ENCODE measurements at places on chromosomes 12 and 14. TPM values are rescaled to one million over a fixed set of nuclear protein-coding genes. Genes with fewer than 3 reads are reported as not detected.

DNA sequence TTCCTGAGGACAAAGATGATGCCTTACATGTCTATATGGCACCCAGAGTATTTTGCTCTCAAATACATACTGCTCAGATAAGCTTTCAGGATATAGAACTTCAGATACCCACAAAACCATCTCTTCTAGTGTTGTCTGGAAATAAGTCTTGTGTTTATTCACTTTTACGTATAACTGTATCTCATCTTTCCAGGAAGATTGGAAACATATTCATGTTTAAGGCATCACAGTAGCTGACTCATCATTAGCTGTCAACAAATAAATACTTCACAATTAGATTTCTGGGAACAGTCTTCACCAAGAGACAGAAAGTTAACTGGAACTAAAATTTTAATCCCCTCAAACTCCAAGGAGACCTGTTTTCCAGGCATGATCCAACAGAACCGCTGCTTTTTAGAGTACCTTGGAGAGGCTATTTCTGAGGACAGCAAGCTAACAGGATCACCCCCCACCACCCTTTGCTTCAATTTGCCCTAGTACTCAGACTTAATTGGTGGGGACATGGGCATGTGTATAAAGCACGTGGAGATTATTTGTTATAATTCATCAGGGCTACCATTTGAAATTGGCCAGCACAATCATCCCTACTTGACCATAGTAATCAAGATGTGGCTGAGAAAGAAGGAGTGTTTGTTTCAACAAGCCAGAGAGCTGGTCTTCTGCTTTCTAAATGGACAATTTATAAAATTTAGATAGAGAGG is 129.3 kb upstream of the HIF1A start:
- no peak for DNase-seq

Gene RAD51AP1
- polyA plus RNA-seq: 32.9 TPM

DNA sequence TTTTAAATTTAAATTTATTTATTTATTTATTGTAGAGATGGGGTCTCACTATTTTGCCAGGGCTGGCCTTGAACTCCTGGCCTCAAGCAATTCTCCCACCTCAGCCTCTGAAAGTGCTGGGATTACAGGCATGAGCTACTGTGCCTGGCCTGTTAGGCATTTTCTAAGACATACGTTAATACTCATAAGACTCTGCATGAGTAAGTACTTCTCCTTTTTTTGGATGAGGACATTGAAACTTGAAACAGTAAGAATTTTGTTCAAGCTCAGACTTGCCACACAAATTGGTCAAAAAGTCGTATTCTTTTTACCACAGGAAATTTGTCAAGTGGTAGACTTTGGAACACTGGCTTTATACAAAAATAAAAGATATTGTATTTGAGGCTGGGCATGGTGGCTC is 187.4 kb upstream of the RASSF8 start:
- DNase-seq: no peak

Gene OASL
- 0.19 TPM for polyA plus RNA-seq

- DNase-seq: no peak
These were observed 92.3 kb upstream of the SCAF11 start for GRCh38 chr12:46082490-46083200.

DNA sequence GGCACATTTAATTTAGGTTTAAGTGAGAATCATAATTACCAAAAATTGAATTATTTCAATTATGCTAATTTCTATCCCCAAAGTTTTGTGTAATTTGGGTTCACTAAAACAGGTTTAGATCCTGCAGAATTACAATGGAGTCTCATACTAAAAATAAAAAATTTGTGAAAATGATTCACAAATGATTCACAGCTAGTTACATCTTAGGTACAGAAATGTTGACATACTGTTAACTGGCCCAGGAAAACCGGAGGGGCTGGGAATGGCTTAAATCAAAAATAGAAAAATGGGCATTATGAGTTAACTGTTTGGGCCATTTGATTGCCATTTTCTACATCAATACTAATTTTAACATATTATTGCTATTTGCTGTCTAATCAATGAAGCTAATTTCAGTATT is 76.1 kb downstream of the RMST start:
- DNase-seq: no peak

- no peak for DNase-seq
These were observed 1.0 kb downstream of the ATXN7L3B start for GRCh38 chr12:74538491-74539258.

GRCh38 chr12:46547421-46548354 is 175.1 kb upstream of the SLC38A2 start:
- DNase-seq: no peak

Gene APOF
- polyA plus RNA-seq: 0.11 TPM

Gene NTN4
- polyA plus RNA-seq: 101 TPM

DNA sequence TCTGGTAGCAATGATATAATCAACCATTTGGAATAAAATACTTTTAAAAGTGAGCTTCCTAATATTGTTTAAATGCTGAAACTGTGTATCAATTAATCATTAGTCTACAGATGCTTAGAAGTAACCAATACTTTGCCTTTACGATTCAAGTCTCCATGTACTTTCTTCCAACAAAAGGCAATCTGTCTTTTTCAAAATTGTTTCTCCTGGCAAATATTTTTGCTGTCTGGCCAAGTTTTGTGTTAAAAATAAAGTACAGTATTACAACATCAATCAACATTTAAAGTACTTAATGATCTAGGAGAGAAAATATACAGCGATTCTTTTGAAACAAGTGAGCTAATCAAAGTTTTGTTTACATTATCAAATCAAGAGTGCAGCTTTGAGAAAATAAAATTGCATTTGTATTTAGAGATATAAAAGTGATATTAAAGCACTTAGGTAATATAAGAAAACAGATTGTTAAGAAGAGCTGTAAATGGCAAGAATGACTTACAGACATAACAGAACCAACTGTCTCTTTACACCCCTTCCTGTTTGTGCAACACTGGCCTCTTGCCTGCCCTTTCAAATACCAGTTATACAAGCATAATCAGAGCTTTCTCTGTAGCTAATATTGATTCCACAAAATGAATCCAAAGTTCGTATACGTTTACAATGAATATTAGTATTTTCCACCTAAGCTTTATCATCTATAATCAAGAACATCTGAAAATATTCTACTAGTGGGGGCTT is 38.2 kb upstream of the FBLN5 start:
- DNase-seq: no peak

DNA sequence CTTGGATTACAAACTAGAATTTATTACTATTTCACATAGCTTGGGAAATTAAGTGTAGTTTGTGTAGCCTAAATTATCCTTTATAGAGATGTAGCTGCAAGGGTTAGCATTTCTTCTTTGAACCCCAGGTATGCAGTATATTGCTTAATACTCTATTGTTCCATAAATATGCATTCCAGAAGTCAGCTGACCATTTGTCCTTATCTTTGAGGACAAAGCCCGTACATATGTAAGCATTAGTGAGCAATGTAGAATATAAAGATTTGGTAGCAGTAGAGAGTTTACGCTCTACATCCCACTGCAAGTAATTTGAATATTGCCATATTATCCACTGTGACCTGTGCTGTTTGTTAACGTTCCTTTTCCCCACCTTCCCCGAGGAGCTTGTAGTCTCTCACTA is 26.9 kb downstream of the PPM1A start:
- DNase-seq: no peak

GRCh38 chr14:76938092-76938500 is 90.4 kb downstream of the IRF2BPL start:
- DNase-seq: no peak

GRCh38 chr14:22489244-22489545 is 99.8 kb downstream of the DAD1 start:
- DNase-seq: no peak

Gene SERPINA10
- 0.12 TPM for polyA plus RNA-seq

Gene GYS2
- not detected for polyA plus RNA-seq

DNA sequence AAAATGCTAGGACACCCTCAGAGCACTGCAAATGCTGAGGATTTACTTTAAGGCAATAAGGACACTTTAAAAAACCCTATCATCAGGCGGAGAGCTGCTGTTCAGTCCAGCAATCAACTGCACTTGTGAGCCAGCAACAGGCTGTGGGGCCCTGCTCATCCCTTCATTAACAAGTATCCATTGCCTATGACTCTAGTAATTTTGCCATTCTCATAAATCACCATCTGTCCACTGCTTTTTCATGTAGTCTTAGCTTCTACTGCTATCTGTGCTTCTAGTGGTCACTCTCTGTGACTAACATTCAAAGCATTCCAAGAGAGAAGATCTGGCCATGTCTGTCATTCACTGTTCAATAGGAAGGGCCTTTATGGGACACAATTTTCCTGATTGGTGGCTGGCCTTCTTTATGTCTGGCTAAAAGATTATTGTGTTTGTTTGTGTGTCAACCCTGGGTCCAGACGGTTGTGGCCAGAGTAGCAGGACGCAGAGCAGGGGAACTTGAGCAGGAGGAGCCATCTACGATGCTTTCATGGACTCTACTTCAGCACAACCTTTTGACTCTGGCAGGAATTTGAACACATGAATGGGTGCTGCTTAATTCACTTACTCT is 3.6 kb upstream of the KRAS start:
- DNase-seq: no peak

Gene YAF2
- polyA plus RNA-seq: 23.7 TPM

GRCh38 chr12:93019975-93020630 is 91.0 kb upstream of the EEA1 start:
- no peak for DNase-seq

GRCh38 chr12:47087088-47087688 is 7.4 kb upstream of the AMIGO2 start:
- DNase-seq: no peak

GRCh38 chr12:8596561-8596960 is 16.1 kb downstream of the AICDA start:
- no peak for DNase-seq

GRCh38 chr14:35480119-35480769 is 53.7 kb upstream of the INSM2 start:
- DNase-seq: no peak

- DNase-seq: no peak
These were observed 61.6 kb downstream of the CAPZA3 start for GRCh38 chr12:18799561-18799960.

Gene SYNE2
- polyA plus RNA-seq: 122 TPM

Gene MAGOHB
- polyA plus RNA-seq: 45.6 TPM

Gene SRRM4
- 0.03 TPM for polyA plus RNA-seq

- no peak for DNase-seq
These were observed 462.2 kb downstream of the LRIG3 start for GRCh38 chr12:58458102-58458501.

Gene ALX1
- polyA plus RNA-seq: 37.8 TPM

GRCh38 chr12:20404576-20405346 is 36.4 kb downstream of the PDE3A start:
- no peak for DNase-seq

GRCh38 chr12:112322882-112323547 is 59.2 kb downstream of the HECTD4 start:
- DNase-seq: no peak

Gene SPTB
- polyA plus RNA-seq: 11.0 TPM

GRCh38 chr12:102571889-102572288 is 91.5 kb upstream of the IGF1 start:
- DNase-seq: no peak

DNA sequence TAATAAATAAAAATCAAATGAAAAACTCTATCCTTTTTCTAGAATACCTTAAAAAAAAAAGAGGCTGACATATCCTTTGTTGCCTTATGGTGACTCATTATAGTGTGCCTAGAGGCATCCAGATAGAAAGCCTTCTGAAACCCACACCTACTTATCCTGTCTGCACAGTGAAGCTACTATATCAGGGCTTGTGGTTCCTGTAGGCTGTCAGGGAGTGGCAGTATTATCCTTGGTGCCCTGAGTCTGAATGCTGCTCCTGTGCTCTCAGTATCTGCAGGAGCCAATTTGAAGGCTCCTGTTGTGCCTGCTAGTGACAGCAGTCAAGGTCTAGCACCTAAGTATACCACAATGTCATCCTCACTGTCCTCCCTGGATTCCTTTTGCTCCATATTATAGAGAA is 168.4 kb upstream of the AVPR1A start:
- DNase-seq: no peak

Gene AEBP2
- 61.2 TPM for polyA plus RNA-seq

GRCh38 chr12:6345319-6346091 is 3.6 kb upstream of the TNFRSF1A start:
- no peak for DNase-seq

DNA sequence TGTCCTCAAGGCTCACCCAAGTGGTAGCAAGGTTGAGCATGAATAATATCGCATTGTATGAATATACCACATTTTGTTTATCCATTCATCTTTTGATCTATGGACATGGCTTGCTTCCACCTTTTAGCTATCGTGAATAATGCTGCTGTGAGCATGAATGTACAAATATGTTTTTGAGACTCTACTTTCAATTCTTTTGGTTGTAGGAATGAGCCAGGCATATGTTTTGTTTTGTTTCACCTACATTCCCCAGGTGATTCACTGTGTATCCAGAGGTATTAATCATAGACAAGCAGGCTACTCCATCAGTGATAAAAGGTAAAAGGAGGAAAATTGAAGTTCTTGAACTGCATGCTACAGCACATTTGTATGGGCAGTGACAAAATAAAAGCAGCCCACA is 35.8 kb downstream of the CDKL1 start:
- no peak for DNase-seq
